ENCODE measurements at places on chromosomes 3 and 15.

- DNase-seq, result no peak
These were observed 130.9 kb downstream of the IL1RAP start for GRCh38 chr3:190644766-190645165.

DNA sequence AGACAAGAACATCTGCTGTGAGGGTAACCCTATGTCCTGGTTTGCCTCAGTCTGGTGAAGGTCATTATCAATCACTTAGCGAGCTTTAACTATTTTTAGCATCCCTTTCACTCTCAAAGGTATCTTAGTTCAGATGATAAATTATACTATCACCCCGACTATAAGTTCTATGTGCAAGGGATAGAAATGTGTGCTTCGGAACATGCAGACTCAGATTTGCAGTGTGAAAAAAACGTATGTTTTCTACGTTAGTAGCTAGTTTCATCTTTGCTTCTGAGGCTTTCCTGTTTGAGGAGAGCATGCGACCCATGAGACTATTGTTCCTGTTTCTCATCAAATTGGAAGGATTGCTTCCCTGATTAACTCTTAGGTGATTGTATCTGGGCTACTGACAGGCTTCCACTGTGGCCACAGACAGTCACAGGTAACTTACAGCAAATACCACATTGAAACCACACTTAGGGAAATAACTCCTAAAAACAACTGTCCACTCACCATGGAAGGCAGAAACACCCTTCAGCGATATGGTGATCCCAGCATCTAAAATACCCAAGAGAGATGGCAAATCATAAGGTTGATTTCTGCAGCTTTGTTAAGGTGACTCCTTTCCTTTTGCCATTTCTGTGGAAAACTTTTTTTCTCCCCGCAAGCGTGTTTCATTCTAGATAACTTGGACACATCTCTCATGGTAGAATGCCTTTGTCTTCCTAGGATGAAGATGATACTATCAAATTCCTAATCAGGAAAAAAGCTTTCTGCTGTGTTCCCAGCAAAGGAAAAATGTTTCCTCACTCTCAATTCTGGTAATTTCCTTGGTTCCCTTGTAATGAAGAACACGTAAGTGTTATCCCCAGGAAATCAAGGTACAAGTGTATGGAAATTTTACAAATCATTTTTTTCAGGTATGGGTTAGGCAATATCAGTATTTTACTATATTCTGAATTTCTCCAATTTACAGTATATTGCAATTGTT lies 5.2 kb downstream of the GCSAM start:
- DNase-seq, result no peak

- no peak for DNase-seq
These were observed 38.2 kb upstream of the MCF2L2 start for GRCh38 chr3:183466575-183466974.

GRCh38 chr15:76150513-76150912 lies 90.7 kb downstream of the TMEM266 start:
- DNase-seq, result no peak

Measured in Panc1 (cell line).